ENCODE measurements at places on chromosomes 16 and 17.

- DNase-seq, result no peak
These were observed 216.6 kb upstream of the KCNJ16 start for GRCh38 chr17:69858460-69858859.

DNA sequence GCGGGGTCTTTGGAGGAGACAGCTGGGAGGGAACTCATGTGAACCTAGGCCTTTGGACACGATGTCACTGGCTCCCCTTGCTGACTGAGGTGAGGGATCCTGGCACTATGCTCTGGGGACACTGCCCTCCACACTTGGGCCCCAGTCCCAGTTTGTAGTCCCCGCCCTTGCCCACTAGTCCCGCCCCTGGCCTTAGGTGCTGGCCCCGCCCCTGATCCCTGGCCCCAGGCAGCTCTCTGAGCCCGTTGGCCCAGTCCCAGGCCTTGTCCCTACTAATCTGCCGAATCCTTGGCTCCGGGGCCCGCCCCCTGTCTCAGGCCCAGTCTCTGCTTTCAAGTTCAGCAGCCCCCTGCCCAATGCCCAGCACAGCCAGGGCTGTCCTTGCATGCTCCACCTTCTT lies 61.0 kb downstream of the SMPD3 start:
- no peak for DNase-seq

DNA sequence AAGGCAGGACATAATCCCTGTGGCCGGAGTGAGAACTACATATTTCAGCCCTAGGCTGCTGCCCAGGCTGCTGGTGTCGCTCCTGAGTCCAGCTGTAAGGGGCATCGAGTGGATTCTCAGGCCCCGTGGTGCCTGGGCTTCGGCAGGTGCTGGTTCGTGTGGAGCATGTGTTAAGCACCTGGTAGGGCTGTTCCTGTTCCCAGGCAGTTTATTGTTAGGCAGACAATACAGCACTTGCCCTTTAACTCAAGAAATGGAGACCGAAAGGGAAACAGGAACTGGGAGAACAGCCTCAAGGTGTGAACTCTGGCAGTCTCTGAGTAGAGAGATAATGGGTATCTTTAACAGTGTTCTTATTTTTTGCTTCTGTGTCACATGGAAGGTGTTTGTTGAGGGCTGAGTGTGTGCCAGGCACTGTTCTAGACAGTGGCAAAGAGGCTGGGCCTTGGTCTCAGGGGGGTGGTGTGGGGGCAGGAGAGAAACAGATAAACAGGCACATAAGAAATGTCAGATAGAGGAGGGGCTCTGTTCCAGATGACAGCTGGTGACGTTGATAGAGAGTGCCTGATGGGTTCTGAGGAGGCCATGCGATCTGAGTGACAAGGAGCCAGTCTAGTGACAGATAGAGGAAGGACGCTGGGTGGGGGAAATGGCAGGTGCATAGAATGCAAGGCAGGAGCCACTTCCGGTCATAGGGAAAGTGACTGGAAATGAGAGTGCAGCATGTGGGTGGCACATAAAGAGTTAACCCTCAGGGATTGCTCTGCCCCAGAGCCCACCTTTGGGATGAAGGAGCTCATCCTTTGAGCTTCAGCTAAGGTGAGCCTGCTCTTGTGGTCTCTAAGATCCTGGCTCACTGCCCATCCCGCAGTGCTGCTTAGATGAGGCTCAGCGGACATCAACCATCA lies 33.8 kb downstream of the EPN2 start:
- peak; percentile 61 for DNase-seq

DNA sequence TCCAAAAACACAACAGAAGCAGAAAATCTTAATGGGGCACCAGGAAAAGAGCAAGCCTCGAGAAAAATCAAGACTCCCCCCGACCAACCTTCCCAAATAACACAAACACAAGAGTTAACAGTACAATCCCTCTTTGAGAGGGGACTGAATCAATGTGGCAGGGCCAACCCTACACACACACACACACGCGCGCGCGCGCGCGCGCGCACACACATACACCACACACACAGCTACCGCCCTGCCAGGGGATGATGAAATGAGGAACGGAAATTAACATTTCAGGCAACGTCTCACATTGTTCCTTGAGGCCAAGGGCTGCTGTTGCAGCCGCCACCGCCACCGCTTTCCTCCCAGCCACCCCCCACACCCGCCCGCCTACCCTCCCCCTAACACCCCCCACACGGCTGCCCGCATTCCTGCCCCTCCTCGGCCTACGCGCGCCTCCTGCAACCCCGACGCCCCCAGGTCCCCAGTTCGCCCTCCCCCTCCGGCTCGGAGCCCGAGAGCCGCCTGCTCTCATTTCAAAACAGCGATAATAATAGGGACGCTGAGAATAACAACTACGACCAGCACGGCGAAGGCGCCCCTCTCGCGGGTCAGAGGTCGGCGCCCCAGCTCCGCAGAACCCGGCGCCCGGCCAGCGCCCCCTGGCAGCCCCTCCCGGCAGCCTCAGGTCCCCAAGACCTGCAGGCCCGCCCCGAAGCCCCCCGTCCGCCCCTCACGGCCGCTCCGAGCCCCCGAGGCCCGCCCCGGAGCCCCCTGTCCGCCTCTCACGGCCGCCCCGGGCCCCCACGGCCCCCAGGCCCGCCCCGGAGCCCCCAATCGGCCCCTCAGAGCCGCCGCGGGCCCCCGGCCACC lies 1.1 kb downstream of the ANKRD11 start:
- peak; percentile 89 for DNase-seq

DNA sequence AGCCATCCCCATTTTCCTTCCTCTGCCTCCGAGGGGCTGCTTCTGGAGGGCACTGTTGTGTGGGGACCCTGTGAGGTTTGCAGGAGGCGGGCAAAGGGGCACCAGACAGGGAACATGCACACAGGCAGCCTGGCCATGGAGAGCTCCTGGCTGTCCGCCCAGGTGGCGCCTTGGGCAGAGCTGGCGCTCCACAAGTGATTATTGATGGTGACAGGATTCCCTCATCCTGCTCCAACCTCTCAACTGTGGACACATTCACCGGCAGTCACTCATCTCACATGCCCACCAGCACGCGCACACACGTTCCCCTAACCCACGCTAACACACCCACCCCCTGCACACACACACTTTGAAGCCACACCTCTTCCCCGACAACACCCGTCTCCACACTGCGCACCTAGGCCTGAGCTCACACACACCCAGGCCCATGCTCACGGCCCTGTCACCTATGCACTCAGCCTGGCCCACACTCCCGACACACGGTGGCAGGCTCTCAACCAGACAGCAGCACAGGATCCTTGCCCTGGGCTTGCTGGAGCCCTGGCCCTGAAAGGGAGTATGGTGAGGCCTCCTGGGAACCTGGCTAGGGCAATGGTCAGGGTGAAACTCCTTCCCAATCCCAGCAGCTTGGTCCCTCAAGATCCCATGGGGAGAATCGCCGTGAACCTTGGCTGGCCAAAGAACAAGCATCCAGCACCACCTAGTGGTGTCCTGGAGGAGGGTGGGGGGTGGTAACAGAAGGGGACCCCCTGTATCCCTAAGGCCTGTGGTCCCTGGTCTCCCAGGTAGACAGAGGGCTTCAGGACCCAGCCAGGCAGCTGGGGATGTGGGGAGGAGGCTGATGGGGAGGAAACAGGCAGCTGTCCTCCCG lies 3.6 kb downstream of the PNMT start:
- no peak for DNase-seq

GRCh38 chr17:72249441-72249840 lies 128.6 kb downstream of the SOX9 start:
- no peak for DNase-seq

- no peak for DNase-seq
These were observed 617.7 kb upstream of the CDH11 start for GRCh38 chr16:65739518-65739917.

- DNase-seq, result no peak
These were observed 999.7 kb downstream of the CDH11 start for GRCh38 chr16:64122177-64122576.

GRCh38 chr16:19185510-19185851 lies 17.4 kb downstream of the SYT17 start:
- DNase-seq, result no peak

All from GM06990 (cell line).